H1 (cell line): ENCODE measurements at places on chromosomes 2 and 18.

GRCh38 chr18:79367480-79367879, 28.2 kb upstream of the NFATC1 start:
- H3K4me1 ChIP-seq: no peaks in the 10 kb centered on the region
- no peak overlapping the region for H3K27ac ChIP-seq
- H3K27me3 ChIP-seq: no peaks in the 10 kb centered on the region
- peaks cover 5% of the 10 kb centered on the region; the same call in 1 of the 2 replicates for H3K36me3 ChIP-seq
- H3K4me3 ChIP-seq: no peak overlapping the region
- no peak for DNase-seq

- no peak overlapping the region for H3K4me3 ChIP-seq
- H3K27me3 ChIP-seq: no peaks in the 10 kb centered on the region
- peaks cover 2% of the 10 kb centered on the region for H3K4me1 ChIP-seq
- no peak for DNase-seq
- no peak overlapping the region for H3K27ac ChIP-seq
- H3K36me3 ChIP-seq: no peaks in the 10 kb centered on the region
These were observed 28.5 kb upstream of the DOCK10 start for GRCh38 chr2:225070811-225071210.

DNA sequence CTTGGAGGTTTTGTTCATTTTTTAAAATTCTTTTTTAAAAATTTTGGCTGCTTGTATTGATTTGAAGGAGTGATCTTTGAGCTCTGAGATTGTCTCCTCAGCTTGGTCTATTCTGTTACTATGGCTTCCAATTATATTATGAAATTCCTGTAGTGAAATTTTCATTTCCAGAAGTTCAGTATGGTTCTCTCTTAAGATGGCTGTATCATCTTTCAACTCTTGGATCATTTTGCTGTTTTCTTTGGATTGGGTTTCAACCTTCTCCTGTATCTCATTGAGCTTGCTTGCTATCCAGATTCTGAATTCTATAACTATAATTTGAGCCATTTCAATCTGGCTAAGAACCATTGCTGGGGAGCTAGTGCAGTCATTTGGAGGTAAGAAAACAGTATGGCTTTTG, 270.8 kb upstream of the NT5C1B start:
- H3K36me3 ChIP-seq: no peaks in the 10 kb centered on the region; the same call in 1 of the 2 replicates
- no peak overlapping the region for H3K4me3 ChIP-seq
- H3K27me3 ChIP-seq: no peaks in the 10 kb centered on the region
- DNase-seq: no peak

DNA sequence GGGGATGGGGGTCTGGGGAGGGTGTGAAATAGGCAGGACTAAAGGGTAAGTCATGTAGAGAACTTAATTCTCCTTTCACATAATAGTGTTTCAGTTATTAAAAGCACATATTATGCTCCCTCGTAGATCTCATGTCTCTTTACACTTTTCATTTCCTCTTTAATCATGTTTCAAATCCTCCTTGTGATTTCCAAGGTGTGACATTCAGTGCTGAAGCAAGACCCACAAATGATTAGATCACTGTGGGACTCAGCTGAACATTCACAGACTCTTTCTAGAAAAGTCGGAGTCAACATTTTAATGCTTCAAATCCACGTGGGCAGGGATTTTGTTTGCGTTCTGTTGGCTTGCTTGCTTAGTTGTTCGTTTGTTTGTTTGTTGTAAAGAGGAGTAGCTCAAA, 34.7 kb upstream of the CALCRL start:
- H3K27ac ChIP-seq: no peak overlapping the region
- no peaks in the 10 kb centered on the region for H3K27me3 ChIP-seq
- H3K36me3 ChIP-seq: no peaks in the 10 kb centered on the region
- H3K4me1 ChIP-seq: no peaks in the 10 kb centered on the region
